Left renal pelvis (tissue), 4 donors: ENCODE measurements at places on chromosomes 2 and 18. TPM values are rescaled to one million over a fixed set of nuclear protein-coding genes. Genes with fewer than 3 reads are reported as not detected.

ALPG gene
- not detected for polyA plus RNA-seq

MC5R gene
- polyA plus RNA-seq: not detected

FBXO15 gene
- polyA plus RNA-seq: 3.7 TPM

XDH gene
- polyA plus RNA-seq: 0.09 TPM

TCF23 gene
- polyA plus RNA-seq: 0.59 TPM

CFC1 gene
- polyA plus RNA-seq: 0.18 TPM

G6PC2 gene
- polyA plus RNA-seq: not detected

CAPN14 gene
- polyA plus RNA-seq: 0.04 TPM

HOXD1 gene
- polyA plus RNA-seq: 8.2 TPM

PARD6G gene
- 32.0 TPM for polyA plus RNA-seq

C1GALT1C1L gene
- 2.0 TPM for polyA plus RNA-seq

MTCL1 gene
- polyA plus RNA-seq: 35.9 TPM

SCYGR4 gene
- not detected for polyA plus RNA-seq

UGT1A9 gene
- 6.1 TPM for polyA plus RNA-seq

BOLL gene
- polyA plus RNA-seq: 0.20 TPM

RAB11FIP5 gene
- polyA plus RNA-seq: 48.1 TPM

ARHGAP15 gene
- 3.4 TPM for polyA plus RNA-seq

GPR35 gene
- polyA plus RNA-seq: 1.3 TPM

CCDC121 gene
- 12.3 TPM for polyA plus RNA-seq

DUSP2 gene
- polyA plus RNA-seq: 9.6 TPM

CPO gene
- 0.90 TPM for polyA plus RNA-seq

GAD1 gene
- 0.52 TPM for polyA plus RNA-seq

ERBB4 gene
- polyA plus RNA-seq: 2.2 TPM

TXNDC2 gene
- polyA plus RNA-seq: 0.12 TPM

CD302 gene
- 34.1 TPM for polyA plus RNA-seq

IL1A gene
- polyA plus RNA-seq: 0.19 TPM

PASK gene
- 26.4 TPM for polyA plus RNA-seq

MAP4K4 gene
- 74.9 TPM for polyA plus RNA-seq

TTL gene
- polyA plus RNA-seq: 39.3 TPM

AQP12A gene
- not detected for polyA plus RNA-seq

CYS1 gene
- 99.4 TPM for polyA plus RNA-seq

ADGRF3 gene
- 0.61 TPM for polyA plus RNA-seq

NXPH2 gene
- 5.6 TPM for polyA plus RNA-seq

MEMO1 gene
- polyA plus RNA-seq: 44.0 TPM

PFN4 gene
- 2.2 TPM for polyA plus RNA-seq

SF3B1 gene
- polyA plus RNA-seq: 546 TPM

TACR1 gene
- 0.42 TPM for polyA plus RNA-seq

NEU2 gene
- polyA plus RNA-seq: not detected

CFAP221 gene
- polyA plus RNA-seq: 2.9 TPM

NT5DC4 gene
- polyA plus RNA-seq: 1.2 TPM

ZNF385B gene
- polyA plus RNA-seq: 13.4 TPM

APOB gene
- polyA plus RNA-seq: 1.6 TPM

NMUR1 gene
- 0.79 TPM for polyA plus RNA-seq

FAM110C gene
- polyA plus RNA-seq: 10.2 TPM

HOXD4 gene
- 40.1 TPM for polyA plus RNA-seq

SAG gene
- polyA plus RNA-seq: 0.06 TPM

GNLY gene
- polyA plus RNA-seq: 3.2 TPM

UGT1A10 gene
- not detected for polyA plus RNA-seq

HOXD11 gene
- polyA plus RNA-seq: 56.2 TPM

DNAJC5G gene
- polyA plus RNA-seq: 0.39 TPM
